ENCODE measurements at places on chromosomes 4 and X.
A peak's percentile ranks its signal among the peaks of the same experiment; 100 is the strongest.

- no peaks in the 10 kb centered on the region for H3K27me3 ChIP-seq
- no peak for DNase-seq
- H3K4me1 ChIP-seq = no peaks in the 10 kb centered on the region
- no peaks in the 10 kb centered on the region for H3K36me3 ChIP-seq
- H3K4me3 ChIP-seq = no peak overlapping the region
These were observed 753.5 kb downstream of the PDHA2 start for GRCh38 chr4:96593422-96593821.

- no peak for DNase-seq
- H3K4me3 ChIP-seq = no peak overlapping the region
- peaks cover 8% of the 10 kb centered on the region for H3K36me3 ChIP-seq
- H3K4me1 ChIP-seq = no peaks in the 10 kb centered on the region
These were observed 64.1 kb downstream of the ALPK1 start for GRCh38 chr4:112361181-112361791.

DNA sequence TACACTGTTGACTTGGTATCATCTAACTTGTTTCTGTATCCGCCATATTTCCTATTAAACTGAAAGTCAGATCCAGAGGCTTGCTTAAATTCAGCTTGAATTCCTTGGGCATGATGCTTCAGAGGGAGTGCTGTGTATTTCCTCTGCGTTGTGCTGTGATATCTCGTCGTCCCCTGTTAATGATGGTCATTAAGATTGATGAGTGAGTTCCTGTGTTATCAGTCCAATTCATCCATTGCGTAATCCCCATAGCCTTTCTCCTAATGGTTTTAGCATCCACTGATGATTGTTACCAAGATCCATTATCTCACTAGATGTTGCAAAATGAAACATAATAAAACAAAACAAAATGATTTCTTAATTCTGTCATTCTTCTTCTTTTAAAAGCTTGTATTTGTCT, 31.3 kb upstream of the CHM start:
- H3K27ac ChIP-seq = no peak overlapping the region
- no peaks in the 10 kb centered on the region for H3K4me1 ChIP-seq
- H3K27me3 ChIP-seq = no peaks in the 10 kb centered on the region
- no peak for DNase-seq

DNA sequence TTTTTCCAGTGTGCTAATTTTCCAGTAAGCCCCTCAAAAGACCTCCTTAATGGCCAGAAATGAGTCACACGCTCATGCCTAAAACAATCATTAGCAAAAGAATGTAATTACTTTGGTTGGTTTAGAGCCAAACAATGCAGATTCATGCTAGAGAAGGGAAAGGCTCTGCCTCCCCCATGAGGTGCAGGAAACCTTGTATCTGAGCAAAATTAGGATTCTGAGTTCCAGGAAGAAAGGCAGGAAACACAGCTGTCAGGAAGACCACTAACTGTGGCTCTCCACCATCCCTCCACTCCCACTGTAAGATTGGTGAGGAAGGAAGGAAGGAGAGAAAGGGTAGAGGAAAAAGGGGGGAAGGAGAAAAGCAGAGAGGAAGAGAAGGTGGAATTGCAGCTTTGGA, 104.9 kb upstream of the DHX15 start:
- H3K27ac ChIP-seq = no peak overlapping the region
- H3K36me3 ChIP-seq = no peaks in the 10 kb centered on the region
- H3K4me3 ChIP-seq = no peak overlapping the region
- no peaks in the 10 kb centered on the region for H3K4me1 ChIP-seq

DNA sequence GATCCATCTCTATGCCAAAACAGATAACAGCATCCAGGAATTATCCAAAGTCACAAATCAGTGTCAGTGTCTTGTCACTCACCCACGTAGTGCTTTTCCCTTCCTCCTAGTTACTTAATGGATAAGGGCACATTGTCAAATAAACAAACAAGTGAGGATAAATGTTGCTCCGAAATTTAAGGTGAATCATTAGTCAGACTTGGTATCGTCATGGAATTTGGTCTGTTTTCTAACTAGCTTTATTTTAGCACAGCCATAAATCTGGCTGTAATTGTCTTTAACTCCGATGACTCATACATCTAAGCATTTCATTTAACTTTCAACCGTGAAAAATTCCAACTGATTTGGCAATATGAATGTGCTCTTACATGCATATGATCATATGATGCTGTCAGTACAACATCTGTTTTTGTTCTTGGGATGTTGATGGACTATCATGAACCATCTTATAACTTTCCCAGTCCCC, 83.3 kb downstream of the SNCA start:
- H3K4me1 ChIP-seq = no peaks in the 10 kb centered on the region
- H3K27me3 ChIP-seq = no peaks in the 10 kb centered on the region
- peak overlapping the region; percentile 32 for H3K27ac ChIP-seq
- H3K36me3 ChIP-seq = no peaks in the 10 kb centered on the region
- no peak overlapping the region for H3K4me3 ChIP-seq

GRCh38 chr4:42995343-42995944, 102.9 kb downstream of the GRXCR1 start:
- H3K27me3 ChIP-seq = no peaks in the 10 kb centered on the region
- no peak for DNase-seq
- no peaks in the 10 kb centered on the region for H3K4me1 ChIP-seq
- no peak overlapping the region for H3K4me3 ChIP-seq

- no peak for DNase-seq
- H3K4me1 ChIP-seq = no peaks in the 10 kb centered on the region
- H3K27ac ChIP-seq = no peak overlapping the region
- no peak overlapping the region for H3K4me3 ChIP-seq
These were observed 15.4 kb downstream of the SMIM10 start for GRCh38 chrX:135006187-135006586.

DNA sequence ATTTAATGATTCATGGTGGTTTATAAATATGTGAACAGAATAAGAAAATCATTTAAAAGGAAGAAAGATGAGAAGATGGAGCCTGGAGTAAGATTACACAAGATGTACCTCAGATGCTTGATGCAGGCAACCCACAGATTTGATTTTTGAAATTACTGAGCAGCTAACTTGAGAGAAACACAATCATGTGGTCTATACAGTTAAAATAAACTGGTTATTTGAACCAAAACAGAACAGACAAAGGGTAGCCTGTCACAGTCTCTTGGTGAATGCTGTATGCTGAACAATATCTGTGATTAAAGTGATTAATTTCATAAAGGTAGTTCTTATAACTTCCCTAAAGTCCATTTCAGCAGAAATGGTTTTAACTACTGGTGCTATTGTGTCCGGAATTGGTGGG, 4.2 kb downstream of the PI4K2B start:
- H3K27me3 ChIP-seq = no peaks in the 10 kb centered on the region
- no peak overlapping the region for H3K27ac ChIP-seq
- H3K36me3 ChIP-seq = no peaks in the 10 kb centered on the region
- no peaks in the 10 kb centered on the region for H3K4me1 ChIP-seq
- H3K4me3 ChIP-seq = no peak overlapping the region

GRCh38 chr4:149932188-149932587, 116.5 kb upstream of the IQCM start:
- no peak for DNase-seq
- H3K27ac ChIP-seq = no peak overlapping the region
- no peaks in the 10 kb centered on the region for H3K36me3 ChIP-seq
- H3K4me3 ChIP-seq = no peak overlapping the region

DNA sequence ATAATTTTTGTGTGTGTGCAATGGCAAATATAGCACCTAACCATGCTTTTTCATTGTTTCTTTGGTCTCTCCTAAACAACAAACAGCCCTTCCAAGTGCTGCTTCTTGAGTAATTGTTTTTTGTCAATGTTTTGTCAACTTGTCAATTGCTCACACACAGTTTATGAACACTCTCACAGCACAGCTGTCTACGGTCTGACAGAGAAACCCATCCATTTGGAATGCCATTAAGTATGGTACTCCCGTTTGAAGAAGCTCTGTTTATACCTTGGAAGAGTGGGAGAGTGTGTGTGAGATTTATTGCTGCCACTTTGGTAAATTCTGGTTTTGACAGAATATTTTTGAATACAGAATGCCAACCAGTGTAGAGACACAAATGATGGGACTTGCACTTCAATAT, 254.6 kb downstream of the LDB2 start:
- no peaks in the 10 kb centered on the region for H3K27me3 ChIP-seq
- no peak overlapping the region for H3K27ac ChIP-seq
- no peak for DNase-seq
- H3K4me3 ChIP-seq = no peak overlapping the region
- H3K36me3 ChIP-seq = no peaks in the 10 kb centered on the region
- H3K4me1 ChIP-seq = no peaks in the 10 kb centered on the region

GRCh38 chr4:111991797-111992196, 153.5 kb upstream of the FAM241A start:
- H3K4me1 ChIP-seq = no peaks in the 10 kb centered on the region
- H3K27ac ChIP-seq = peak overlapping the region; percentile 53
- no peaks in the 10 kb centered on the region for H3K27me3 ChIP-seq
- no peak overlapping the region for H3K4me3 ChIP-seq
- H3K36me3 ChIP-seq = no peaks in the 10 kb centered on the region

DNA sequence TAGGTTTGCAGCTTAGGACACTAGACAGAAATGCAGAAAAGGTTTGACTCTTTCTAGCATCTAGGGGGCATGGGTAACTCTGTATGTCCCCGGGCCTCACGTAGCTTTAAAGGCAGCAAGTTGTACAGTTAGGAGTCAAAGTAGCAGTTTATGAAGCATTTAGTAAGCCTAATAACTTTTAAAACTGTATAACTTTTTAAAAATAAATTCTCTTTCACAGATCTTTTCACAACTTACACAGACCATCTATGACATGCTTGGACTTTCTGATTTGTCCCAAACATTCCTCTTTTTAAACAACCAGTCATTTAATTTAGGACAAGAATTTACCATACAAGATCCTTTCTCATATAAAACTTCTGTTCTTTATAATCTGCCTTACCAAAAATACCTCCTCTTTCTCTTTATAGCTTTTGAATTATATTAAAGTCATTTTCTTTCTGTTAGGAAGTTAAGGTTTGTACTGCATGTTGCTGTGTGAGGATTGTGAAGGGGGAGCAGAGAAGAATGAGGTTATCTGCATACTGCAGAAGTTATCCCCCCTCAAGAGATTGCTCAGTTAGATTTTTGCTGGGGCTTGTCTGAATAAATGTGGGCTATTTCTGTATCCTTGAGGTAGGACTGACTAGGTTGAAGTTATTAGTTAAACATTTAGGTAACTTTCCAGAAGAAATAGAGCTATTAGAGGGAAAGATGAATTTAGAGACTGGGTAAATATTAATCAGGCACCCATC, 94.3 kb downstream of the CPE start:
- no peaks in the 10 kb centered on the region for H3K4me1 ChIP-seq
- no peak overlapping the region for H3K4me3 ChIP-seq
- no peaks in the 10 kb centered on the region for H3K27me3 ChIP-seq

GRCh38 chr4:13903901-13904300, 276.4 kb upstream of the BOD1L1 start:
- no peaks in the 10 kb centered on the region for H3K4me1 ChIP-seq
- H3K27me3 ChIP-seq = no peaks in the 10 kb centered on the region
- H3K27ac ChIP-seq = no peak overlapping the region
- no peak overlapping the region for H3K4me3 ChIP-seq
- no peaks in the 10 kb centered on the region for H3K36me3 ChIP-seq
- no peak for DNase-seq

DNA sequence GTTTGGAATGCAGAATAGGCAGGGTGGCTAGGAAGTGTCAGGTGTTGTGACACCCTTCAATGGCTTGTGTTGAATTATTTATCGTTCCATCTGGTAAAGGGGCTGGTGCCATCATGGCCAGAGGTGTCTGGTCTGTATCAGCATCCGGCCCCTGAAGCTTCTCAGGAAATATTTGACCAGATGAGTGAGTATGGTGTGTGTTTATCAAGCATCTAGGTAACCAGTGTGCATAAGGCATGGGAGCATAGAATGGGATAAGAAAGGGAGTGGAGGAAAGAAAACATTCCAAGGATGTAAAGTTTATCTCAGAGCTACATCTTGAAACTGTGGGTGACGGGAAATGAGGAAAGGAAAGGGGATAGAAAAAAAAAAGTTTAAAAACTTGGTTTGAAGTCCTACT, 109.4 kb downstream of the KLHL4 start:
- no peak overlapping the region for H3K4me3 ChIP-seq
- H3K36me3 ChIP-seq = no peaks in the 10 kb centered on the region
- no peaks in the 10 kb centered on the region for H3K27me3 ChIP-seq
- no peak overlapping the region for H3K27ac ChIP-seq

- H3K36me3 ChIP-seq = no peaks in the 10 kb centered on the region
- H3K4me1 ChIP-seq = no peaks in the 10 kb centered on the region
- DNase-seq = no peak
- H3K4me3 ChIP-seq = no peak overlapping the region
- no peaks in the 10 kb centered on the region for H3K27me3 ChIP-seq
- no peak overlapping the region for H3K27ac ChIP-seq
These were observed 49.0 kb upstream of the TRAM1L1 start for GRCh38 chr4:117134386-117134785.

- no peaks in the 10 kb centered on the region for H3K27me3 ChIP-seq
- H3K27ac ChIP-seq = no peak overlapping the region
- no peak overlapping the region for H3K4me3 ChIP-seq
- H3K36me3 ChIP-seq = no peaks in the 10 kb centered on the region
- no peaks in the 10 kb centered on the region for H3K4me1 ChIP-seq
- DNase-seq = no peak
These were observed 119.8 kb downstream of the ZNF330 start for GRCh38 chr4:141340458-141340857.

GRCh38 chr4:15117270-15117946, 115.1 kb downstream of the CPEB2 start:
- no peak overlapping the region for H3K4me3 ChIP-seq
- H3K27ac ChIP-seq = no peak overlapping the region
- no peaks in the 10 kb centered on the region for H3K36me3 ChIP-seq
- no peaks in the 10 kb centered on the region for H3K27me3 ChIP-seq

DNA sequence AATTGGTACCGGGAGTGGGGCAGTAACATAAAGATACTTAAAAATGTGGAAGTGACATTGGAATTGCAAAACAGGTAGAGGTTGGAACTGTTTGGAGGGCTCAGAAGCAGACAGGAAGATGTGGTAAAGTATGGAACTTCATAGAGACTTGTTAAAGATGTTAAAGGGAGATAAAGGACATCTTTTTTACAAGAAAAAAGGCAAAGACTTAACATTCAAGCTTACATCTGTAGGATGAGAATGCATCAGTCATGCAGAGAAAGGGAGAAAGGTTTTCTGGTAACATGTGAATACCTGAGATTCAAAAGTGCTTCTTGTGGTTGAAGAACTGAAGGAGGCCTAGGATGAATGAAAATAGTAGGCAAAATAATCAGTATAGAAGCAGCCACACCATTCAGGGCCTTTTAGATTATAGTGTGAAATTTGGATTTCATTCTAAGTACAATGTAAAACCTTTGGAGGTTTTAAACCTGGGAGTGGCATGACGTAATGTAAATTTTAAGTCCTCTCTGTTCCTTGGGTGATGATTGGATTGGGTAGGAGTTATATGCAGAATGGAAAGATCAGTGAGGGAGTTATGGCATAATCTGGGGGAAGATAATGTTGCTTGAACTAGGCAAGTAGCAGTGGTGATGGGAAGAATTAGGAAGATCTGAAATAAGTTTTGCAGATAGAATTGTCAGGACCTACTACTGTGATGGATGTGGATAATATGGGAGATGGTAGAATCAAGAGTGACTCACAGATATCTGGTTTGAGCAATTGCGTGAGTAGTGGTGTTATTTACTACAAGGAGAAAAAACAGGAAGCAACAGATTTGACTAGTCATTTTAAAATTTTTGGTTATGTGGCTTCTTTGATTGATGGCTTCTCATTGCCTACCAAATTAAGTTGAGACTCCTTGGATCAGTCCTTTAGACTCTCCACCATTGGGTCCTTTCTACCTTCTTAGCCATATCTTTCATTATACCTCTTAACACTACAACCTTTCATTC, 138.7 kb downstream of the VSIG4 start:
- no peak for DNase-seq
- H3K4me1 ChIP-seq = no peaks in the 10 kb centered on the region
- no peak overlapping the region for H3K4me3 ChIP-seq
- no peaks in the 10 kb centered on the region for H3K27me3 ChIP-seq

GRCh38 chrX:367866-368265, 18.8 kb downstream of the PPP2R3B start:
- no peaks in the 10 kb centered on the region for H3K4me1 ChIP-seq
- no peak for DNase-seq
- H3K4me3 ChIP-seq = no peak overlapping the region

Measured in Peyer's patch (tissue), 4 donors.